ENCODE measurements at places on chromosomes 3 and 15.

DNA sequence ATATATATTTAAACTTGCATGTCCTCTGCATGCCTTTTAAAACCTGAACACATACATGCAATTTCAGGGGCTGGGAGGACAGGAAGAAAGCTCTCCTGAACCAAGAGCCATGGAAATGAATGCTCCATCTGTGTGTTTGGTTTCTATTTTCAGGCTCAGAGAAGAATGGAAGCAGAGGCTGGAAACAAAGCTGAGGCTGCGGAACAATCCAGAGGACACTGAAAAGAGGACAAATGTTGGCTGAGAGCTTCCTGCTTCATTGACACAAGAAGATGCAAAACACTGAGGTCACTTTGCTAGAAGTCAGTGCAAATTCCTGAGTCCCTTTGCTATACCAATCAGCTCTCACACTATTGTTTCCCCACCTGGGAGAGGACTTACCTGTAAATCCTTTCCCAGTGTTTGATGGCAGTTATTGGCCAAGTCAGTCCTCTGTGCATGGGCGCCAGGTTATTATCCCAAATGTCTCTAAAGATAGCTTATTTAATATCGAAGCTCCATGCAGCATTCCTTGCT lies 12.7 kb downstream of the FAM240A start:
- no peak for DNase-seq

GRCh38 chr15:71231758-71232157 lies 116.5 kb downstream of the THSD4 start:
- DNase-seq, result no peak

DNA sequence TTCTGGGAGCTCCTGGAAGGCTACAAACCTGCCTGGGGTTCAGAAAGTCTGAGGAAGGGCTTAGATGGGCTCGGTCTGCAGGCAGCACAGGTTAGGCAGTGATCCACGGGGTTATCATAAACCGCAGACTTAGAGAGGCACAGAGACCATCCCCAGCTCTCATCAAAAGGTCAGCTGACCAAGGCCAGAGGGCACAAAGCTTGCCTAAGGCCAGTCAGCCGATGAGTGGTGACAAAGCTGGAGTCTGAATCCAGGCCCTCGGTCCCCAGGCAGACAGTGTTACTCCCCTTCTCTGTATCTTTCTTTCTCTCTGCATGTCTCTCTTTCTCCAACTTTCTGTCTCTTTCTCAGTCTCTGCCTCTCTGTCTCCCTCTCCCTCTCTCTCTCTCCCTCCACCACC lies 56.5 kb downstream of the ADCY5 start:
- DNase-seq, result no peak

DNA sequence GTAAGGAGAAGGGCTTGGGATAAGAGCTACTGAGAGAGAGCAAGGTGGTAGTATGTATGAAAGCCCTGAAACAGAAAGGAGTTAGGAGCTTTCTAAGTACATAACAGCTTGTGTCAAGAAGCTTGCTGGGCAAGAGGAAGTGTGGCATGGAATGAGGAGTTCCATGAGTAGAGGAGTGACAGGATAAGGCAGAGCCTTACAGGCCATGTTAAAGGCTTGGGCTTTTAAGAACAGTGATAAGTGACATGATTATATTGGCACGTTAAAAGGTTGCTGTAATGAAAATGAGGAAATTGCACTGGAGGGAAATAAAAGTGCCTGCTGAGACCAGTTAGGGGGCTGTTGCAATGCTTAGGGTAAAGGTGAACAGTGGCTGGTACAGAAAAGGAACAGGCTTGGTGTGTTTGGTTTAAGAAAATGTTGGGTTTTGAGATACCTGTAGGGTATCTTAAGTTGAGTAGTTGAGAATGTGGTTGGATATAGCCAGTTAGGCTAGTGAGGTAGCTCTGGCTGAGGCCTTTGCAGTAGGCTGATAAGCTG lies 49.0 kb downstream of the MEF2A start:
- no peak for DNase-seq

DNA sequence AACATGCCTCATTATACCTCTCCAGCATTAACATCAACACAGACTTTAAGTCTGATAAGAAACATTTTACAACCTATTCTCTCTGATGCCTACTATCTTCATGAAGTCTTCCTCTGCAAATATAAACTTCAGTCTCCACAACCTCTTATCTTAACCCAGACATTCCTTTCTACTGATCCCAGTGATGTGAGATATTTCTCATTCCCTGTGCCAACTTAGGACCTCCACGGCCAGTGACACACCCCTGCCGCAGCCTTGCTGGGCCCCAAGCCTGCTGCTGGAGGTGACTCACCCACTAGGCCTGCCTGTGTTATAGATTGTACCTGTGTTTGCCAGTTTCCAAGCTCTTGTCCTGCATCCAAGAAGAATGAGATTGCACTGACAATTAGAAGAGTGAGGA lies 734.5 kb upstream of the CADM2 start:
- DNase-seq, result no peak

DNA sequence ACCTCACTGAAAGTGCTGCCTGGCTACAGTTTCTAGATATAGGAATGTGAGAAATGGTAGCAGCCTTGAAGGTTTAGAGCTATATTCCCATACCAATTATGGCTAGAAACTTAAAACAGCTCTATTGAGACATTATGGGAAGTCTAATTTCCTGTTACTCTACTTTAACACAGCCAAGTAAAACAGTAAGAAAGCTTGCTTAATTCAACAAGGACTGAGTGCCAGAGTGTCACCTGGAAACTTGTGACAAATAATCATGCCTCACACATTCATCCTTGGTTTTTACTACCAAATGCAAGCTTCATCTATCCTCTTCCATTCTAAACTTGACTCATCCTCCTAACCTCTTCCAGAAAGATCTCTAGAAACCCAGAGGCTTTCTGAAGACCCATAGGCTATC lies 41.7 kb downstream of the UBE3A start:
- no peak for DNase-seq

GRCh38 chr3:141955175-141955574 lies 78.7 kb downstream of the ATP1B3 start:
- no peak for DNase-seq

GRCh38 chr15:46091860-46092450 lies 457.1 kb downstream of the SQOR start:
- no peak for DNase-seq

- no peak for DNase-seq
Measured at GRCh38 chr3:125163739-125164601, 48.6 kb downstream of the SLC12A8 start.

- DNase-seq, result peak; percentile 2
Measured at GRCh38 chr3:143627336-143627735, 220.9 kb downstream of the SLC9A9 start.

- no peak for DNase-seq
Measured at GRCh38 chr3:134339331-134339730, 34.9 kb downstream of the AMOTL2 start.

- no peak for DNase-seq
Measured at GRCh38 chr3:106256249-106256957, 387.6 kb upstream of the CBLB start.

- no peak for DNase-seq
Measured at GRCh38 chr3:14726441-14726780, 51.5 kb downstream of the C3orf20 start.

DNA sequence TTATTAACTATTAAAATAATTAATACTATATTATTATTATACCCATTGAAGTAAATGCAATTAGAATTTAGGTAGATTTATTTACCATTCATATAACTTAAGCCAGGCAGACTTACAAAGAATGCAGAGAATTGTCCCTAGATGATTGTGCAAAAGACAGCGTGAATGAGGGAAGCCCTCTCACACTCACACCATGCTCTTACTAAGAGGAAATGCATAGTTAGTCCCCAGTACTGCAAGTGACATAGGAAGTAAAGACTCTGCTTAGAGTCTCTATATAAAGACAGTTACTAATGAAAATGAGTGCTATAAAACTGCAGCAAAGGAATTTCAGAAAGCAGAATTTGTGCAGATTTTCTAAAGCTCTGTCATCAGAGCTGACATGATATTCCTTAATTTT lies 270.4 kb downstream of the ZBBX start:
- DNase-seq, result no peak

DNA sequence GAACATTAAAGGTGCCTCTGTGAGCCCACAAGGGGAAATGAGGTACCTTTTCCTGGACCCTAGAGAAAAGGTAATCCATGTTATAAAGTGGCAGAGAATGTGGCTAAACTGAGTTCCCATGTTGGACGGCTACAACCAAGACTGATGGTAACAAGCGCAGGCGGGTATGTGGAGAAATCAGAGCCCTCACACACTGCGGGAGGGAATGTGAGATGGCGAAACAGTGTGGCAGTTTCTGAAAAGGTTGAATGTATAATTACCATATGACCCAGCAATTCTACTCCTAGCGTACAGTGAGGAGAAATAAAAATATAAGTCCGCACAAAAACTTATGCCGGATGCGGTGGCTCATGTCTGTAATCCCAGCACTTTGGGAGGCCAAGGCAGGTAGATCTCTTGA lies 24.1 kb upstream of the SHISA5 start:
- no peak for DNase-seq

- no peak for DNase-seq
Measured at GRCh38 chr3:94990952-94991705, 928.3 kb downstream of the NSUN3 start.

DNA sequence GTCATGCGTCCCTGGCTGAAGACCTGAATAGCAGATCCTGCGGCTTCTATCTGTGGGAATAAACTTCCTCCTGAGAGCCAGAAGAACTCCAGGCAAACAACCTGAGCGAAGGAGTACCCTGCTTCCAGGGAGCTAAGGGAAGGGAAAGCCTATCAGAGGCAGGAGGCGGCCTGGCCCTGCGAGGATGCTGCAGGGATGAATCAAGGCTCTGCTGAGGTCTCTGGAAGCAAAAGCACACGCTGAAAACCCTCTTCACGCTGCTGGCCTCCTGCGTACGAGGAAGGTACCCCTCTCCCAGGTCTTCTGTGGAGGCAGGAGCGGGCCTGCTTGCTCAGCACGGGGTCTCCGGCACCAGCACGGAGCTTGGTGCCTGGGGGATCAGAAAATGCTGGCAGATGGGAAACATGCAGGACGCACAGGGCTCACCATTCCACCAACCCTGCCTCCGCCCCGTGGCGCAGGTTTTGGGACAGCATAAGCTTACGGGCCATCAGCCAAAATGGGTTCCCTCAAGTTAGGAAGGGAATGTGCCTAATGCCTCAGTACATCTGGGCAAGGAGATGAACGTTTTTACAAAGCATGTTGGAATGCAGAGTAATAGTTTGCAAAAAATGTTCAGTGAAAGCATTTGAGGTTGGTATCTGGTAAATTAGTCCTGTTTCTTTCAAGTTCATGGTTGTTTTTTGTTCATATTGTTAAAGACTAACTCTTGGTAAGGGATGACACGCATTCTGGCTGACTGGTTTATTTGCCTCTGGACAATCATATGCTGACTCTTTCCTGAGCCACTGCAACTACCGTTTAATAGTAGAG lies 72.3 kb downstream of the CHSY1 start:
- DNase-seq, result no peak

DNA sequence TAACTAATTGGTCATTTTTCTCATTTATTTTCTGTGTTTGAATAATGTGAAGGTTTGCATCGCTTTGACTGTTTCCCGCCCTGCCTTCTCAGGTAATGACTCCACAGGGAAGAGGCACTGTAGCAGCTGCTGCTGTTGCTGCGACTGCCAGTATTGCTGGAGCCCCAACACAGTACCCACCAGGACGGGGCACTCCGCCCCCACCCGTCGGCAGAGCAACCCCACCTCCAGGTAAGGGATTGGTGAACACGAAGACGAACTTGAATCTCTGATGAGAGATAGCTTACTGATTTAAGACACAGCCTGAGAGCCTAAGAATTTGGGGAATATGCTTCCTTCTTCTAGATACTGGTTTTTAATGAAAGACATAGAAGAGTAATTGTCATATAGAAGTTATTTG lies 22.9 kb downstream of the SNRPN start:
- no peak for DNase-seq

DNA sequence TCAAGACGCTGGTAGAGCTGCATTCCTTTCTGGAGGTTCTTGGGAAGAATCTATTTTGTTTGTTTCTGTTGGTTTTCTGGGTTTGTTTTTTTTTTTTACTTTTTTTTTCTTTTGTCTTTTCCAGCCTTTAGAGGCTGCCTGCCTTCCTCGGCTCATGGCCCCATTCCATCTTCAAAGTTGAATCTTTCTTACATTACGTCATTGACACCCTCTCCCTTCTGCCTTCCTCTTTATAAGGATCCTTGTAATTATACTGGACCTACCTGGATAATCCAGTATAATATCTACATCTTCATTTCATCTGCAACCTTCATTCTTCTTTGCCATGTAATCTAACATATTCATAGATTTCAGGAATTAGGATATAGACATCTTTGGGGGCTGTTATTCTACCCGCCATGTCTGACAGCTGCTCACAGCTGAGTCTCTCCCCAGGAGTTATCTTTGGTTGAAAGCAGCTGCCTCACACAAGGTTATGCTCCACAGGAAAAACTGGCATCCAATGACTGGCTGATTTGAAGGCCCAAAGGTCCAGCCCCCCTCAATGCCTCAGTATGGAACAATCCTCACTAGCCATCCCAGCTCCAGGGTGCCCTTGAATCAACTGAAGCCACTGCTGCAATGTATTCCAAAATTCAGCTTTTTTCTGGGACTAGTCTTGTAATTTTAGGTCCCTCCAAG lies 38.4 kb upstream of the THBS1 start:
- no peak for DNase-seq

GRCh38 chr15:64699751-64700388 lies 75.5 kb downstream of the RBPMS2 start:
- DNase-seq, result no peak

- no peak for DNase-seq
Measured at GRCh38 chr3:57982561-57983243, 25.5 kb upstream of the FLNB start.

GRCh38 chr3:148034353-148034752 lies 625.2 kb downstream of the ZIC1 start:
- no peak for DNase-seq

DNA sequence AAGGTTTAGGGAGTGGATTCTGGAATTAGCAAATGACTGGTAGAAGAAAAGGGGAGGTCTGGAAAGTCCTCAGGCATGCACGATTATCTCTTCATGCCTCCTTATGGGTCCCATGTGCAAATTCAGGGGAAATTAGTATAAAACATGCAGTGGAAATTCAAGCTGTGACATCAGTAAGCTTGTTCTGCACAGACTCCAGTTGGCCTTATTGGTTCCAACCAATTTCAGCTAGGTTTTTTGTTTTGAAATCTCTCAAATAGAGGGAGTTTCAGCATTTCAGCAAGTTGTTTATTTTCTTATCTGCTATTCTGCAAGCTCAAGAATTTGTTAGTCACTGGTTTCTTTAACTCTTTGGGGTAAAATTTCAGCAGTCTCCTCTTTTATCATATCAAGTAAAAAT lies 774 bp upstream of the TMCO5A start:
- no peak for DNase-seq

DNA sequence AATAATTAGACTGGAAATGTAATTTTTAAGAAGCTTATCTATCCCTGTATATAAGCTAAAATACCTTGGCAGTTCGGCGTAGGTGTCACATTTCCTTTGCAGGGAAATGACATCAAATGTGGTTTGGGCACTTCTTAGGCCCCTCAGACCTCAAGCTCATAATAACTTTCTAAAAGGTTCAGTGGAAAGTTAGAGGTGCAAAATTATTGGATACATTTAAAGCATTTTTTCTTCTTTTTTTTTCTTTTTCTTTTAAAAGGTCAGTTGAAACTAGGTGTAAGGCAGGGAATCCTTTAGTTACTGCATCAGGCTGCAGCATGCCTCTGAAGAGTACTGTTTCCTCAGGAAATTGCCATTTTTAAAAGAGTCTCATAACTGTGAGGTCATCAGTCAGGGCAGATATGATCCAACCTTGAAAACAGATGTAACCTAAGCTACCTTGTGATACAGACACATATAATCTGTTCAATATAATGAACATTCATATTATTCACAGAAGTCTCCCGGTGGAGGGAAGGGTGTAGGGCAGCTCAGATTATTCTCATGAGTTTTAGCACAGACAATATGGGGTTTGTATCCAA lies 4.8 kb downstream of the SACM1L start:
- no peak for DNase-seq
